ENCODE measurements at places on chromosomes 12 and 14. TPM values are rescaled to one million over a fixed set of nuclear protein-coding genes. Genes with fewer than 3 reads are reported as not detected.

GRCh38 chr12:14613718-14614117 lies 46.0 kb upstream of the PLBD1 start:
- DNase-seq, result no peak

GRCh38 chr14:35331605-35332516 lies 39.7 kb downstream of the PSMA6 start:
- no peak for DNase-seq

DNA sequence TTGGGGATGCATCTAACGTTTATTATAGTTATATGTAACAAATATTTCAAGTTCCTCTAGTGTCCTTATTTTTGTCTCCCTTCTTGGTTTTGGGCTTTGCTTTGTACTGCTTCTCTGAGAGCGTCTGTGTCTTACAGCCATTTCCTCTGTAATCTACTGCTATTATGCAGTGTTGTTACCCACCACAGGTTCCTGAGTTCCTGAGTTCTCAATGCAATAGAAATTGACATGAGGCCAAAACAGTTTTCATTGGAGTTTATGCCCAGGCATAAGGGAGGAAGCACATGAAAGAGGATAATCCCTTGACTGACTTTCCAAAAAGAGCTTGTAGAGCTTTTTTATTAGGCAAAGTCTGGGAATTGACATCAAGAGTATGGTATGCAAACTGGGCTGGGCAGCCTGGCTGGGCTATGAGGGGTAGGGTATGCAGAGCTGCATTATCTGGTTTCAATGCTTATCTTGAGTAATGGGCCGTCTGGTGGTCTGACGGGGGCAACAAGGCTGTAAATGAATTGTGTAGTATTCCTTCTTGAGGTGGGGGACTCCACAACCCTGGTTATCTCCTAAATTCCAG lies 722.5 kb upstream of the ATXN7L3B start:
- no peak for DNase-seq

GRCh38 chr12:101608301-101609133 lies 13.7 kb downstream of the MYBPC1 start:
- DNase-seq, result no peak

LTB4R gene
- total RNA-seq, result 1.8 TPM

DNA sequence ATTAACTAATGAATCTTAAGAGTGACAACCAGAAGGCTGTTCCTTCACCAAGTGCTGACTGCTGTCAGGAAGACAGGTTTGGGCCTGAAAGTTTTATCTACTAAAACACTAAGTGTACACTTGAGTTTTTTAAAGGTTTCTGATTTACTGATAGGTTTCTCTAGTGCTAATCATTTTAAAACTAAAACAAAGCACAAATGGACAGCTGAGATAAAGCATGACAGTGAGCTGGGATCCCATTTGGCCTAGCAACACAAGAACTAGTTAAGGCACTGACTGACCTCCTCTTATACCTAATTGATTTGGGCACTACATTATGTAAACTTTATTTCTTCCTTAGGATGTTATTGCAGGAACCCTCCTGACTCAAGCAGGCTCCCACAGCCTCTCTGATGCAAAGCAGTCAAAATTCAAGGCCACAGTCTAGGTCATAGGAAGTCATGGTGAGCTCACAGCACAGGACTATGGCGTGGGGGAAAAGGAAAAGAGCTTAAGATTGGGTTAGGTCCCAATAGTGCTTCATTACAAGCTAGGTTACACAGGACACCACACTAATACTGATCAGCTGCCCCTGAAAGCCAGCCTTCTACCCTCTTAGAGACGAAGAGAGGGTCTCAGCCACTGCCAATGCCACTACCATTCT lies 3.5 kb downstream of the STXBP6 start:
- DNase-seq, result no peak

- DNase-seq, result no peak
Measured at GRCh38 chr12:90010089-90010488, 301.5 kb upstream of the ATP2B1 start.

DNA sequence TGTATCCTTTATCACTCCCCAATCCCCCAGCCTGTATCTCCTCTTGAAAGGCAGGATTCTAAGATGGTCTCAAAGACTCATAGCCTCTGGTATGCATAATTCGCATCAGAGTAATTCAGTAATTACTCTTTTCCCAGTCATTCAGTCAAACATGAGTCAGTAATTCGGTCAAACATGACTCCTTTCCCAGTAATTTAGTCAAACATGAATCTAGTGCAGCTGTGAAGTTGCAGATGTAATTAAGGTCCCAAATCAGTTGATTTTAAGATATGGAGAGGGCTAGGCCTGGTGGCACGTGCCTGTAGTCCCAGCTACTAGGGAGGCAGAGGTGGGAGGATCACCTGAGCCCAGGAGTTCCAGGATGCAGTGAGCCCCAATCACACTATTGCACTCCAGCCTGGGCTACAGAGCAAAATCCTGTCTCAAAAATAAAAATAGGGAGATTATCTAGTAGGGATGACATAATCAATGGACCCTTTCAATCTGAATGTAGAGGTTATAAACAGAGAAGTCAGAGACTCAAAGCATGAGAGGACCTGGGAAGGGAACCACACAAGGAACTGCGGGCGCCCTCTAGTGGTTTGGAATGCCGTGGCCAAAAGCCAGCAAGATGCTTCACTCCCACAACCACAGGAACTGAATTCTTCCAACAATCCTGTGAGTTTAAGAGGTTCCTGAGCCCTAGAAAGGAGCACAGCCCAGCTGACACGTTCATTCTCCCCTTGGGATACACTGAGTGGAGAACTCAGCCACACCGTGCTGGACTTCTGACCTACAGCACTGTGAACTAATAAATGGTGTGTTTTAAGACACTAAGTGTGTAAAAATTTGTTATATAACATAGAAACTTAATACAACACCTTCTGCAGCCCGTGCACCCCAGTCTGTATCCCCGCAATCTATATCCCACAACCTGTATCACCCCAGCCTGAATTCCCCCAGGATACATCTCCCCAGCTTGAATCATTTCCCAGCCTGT lies 14.3 kb upstream of the ARMH4 start:
- DNase-seq, result peak; percentile 90

KRT86 gene
- total RNA-seq, result under 0.01 TPM

DNA sequence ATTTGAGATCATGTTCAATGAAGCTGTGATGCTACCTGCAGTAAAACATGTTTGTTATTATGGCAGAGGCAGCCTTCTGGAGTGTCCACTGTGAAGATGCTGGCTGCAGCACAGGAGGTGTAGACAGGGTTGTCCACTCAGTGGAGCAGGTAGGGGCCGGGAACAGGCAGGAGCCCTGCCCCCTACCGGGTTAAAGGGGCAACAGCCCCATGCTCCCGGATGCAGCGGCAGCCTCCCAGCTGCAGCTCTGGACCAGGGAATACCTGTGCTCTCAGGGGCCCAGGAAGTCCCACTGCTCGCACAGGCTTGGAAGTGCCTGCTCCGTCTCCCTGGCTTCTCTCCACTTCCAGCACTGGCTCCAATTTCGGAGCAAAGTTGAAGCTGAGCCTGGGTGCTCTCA lies 401.6 kb downstream of the FOXG1 start:
- DNase-seq, result no peak

MEG3 gene
- 269 TPM for total RNA-seq

DNA sequence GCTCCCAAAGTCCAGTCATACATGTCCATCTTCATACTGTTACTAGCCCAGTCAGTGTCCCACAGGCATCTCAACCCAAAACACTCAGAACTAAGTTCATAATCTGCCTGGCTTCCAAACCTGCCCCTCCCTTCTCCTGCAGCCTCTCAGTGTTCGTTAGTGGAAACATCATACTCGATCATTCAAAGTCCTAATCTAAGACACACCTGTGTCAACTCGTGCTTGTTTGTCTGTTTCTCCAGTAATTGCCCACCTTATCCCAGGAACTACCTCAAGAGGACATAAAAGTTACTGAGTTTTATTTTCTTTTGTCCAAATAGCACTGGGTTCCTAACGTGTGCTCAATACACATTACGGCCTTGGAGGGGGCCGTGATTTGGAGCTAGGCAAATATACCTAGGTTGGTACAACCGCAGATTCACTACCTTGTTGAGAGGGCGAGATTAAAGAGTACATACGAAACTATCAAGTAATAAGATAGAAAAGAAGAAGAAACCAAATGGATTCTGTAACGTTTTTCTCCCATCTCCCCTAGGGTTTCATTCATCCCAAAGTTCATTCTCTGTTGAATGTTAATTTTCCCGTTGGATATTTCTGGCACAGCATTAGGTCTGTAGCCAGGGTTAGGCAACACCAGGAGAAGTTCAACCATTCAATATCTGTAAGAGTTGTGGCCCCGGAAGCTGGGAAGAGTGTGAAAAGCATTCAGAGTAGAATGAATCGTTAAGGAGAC lies 3.2 kb downstream of the RNASE8 start:
- peak; percentile 27 for DNase-seq

DNA sequence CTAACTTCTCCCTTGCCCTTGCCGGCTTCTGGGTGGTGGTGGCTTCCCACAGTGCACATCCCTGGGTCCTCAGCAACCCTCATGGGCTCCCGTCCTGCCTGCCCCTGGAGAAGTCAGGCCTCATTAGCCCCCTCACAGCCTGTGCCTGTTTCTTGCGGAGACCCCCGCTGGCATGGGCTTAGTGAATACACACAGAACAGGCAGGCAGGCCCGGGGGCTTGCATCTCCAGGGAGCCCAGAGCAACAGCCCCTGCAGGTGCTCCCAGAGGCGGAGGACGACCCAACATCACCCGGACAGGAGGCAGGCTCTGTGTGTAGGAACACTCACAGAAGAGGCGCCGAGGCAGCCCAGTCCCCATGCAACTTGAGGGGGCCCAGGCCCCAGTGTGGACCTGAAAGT lies 25.1 kb upstream of the FBRSL1 start:
- DNase-seq, result no peak

- DNase-seq, result no peak
Measured at GRCh38 chr12:3455312-3455711, 35.7 kb upstream of the PRMT8 start.

DNA sequence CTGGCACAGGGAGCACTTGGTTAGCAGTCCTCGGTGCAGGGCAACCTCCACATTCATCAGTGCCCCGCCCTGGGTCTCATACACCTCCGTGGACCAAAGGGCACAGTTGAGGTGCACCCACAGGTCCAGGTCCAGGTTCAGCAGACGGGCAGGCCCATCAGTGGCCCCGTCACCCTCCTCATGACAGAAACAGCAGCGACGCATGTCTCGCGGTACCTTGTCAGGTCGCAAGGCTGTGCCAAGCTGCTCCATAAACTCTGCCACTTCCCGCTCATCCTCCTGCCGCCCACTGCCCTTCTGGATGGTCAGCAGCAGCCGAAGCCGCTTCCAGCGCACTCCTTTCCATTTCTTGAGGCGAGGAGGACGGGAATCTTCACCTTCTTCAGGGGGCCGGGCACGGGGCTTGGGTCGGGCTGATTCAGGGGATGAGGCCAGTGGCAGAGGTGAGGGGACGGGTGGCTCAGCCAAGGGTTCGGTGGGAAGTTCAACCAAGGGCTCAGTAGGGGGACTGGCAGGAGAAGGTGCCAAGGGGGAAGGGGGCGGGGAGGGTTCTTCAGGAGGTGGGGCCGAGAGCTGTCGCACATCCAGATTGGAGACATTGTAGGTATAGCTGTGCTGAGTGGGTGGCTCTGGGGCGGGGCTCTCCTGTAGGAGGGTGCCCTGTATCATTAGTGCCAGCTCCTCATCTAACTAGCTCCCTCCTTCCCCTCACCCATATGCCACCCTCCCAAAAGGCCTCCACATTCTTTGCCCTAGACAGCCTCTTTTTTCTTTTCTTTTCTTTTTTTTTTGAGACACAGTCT lies 8.3 kb upstream of the PRKAG1 start:
- peak; percentile 61 for DNase-seq

DNA sequence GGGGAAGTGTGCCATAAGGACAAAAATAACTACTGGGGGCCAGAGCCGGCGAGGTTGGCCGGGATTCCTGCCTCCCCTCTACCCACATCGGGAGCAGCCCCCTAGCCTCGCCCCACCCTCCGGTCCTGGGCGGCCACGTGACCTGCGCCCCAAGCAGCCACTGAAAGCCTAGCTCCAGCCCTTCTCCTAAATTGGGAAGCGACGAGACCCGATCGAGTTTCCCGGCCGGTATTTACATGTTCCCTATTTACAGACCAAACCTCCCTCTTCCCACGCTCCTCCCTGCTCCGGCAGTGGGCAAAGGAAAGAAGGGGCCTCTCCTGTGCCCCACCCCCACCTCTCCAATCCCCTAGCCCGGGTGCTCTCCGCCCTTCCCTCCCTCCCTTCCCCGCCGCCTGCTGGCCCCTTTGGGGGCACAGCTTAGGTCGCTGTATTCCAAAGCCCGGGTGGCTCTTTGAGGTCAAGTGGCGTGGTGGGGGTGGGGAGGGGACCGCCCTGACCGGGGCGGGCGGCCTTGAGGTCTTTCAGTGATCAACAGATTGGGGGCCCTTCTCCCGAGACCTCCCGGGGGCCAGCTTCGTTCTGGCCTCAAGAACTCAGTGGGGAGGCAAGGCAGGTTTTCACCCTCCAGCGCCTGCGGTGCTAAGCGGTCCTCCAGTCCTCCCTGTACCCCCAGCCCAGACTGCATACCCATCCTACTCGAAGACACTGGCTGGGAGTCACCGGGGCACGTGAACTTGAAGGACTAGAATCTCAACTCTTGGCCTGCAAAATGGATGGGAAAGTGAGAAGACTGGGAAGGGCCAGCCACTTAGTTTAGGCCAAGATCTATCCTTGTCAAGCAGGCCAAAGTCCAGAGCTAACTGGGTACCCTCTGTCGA lies 6.3 kb upstream of the CTDSP2 start:
- peak; percentile 76 for DNase-seq

GRCh38 chr14:34354556-34354955 lies 107.5 kb downstream of the SPTSSA start:
- no peak for DNase-seq

DNA sequence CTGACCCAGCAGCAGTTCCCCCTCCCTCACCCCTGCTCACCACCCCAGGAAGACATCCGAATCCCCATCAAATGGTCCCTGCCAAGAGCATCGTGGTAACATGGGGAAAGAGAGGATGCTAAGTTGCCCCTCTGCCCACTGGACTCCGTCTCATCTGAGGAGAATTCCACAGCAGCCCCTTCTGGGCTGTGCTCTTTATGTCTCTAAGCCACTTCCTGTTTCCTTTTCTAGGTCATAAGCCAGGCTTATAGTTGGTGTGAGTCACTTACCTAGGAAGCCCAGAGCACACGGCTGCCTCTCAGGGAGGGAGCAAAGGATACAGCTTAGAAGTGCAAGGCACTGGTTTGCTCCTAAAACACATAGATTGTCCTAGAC lies 76.0 kb downstream of the VCPKMT start:
- DNase-seq, result no peak

DNA sequence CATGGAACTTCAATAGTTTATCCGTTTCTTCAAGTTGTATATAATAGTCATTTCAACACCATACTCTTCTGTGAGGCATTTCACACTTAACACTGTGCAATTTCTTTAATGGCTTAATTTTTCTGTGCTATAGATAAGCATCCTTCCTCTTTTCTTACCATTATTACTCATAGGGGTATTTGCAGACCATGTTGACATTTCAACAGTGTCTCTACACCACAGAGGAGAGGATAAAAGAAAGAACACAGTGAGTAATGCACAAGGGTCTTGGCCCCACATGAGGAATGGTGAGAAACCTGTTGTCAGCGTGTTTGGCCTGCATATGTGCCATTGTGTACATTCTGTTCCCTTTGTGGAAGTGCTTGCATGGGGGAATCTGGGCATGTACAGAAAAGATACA lies 421.5 kb upstream of the MDGA2 start:
- no peak for DNase-seq

KRT85 gene
- not detected for total RNA-seq

MSRB3 gene
- 81.0 TPM for total RNA-seq

- no peak for DNase-seq
Measured at GRCh38 chr14:104697317-104697703, 7.9 kb downstream of the INF2 start.

GRCh38 chr14:55706893-55707292 lies 126.9 kb downstream of the KTN1 start:
- no peak for DNase-seq

Measured in osteoblast (primary cell).